ENCODE measurements at places on chromosomes 13 and 19. TPM values are rescaled to one million over a fixed set of nuclear protein-coding genes. Genes with fewer than 3 reads are reported as not detected.

- H3K36me3 ChIP-seq, result peaks cover 24% of the 10 kb centered on the region
- H3K4me3 ChIP-seq, result peak overlapping the region; percentile 94
- H3K4me1 ChIP-seq, result peaks cover 37% of the 10 kb centered on the region
- H3K27ac ChIP-seq, result peak overlapping the region; percentile 99
Measured at GRCh38 chr19:12611361-12611699, 610 bp downstream of the ZNF791 start.

DNA sequence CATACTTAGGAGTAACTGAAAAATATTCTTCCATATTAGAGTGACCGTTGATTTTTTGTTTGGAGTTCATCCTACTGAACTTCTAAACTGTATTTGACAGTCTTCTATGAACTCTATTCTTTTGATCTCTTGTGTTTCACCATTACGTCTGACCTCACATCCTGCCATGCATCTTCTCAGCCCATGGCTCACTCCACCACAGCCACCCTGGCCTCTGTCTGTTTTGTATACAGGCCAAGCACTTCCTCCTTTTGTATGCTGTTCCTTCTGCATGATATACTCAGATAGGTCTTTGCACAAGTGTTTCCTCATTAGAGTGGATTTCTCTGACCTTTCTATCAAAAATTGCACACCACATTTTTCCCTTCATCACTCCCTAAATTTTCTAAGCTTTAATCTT, 119.9 kb downstream of the MAB21L1 start:
- no peak overlapping the region for H3K27ac ChIP-seq
- no peak for DNase-seq
- no peak overlapping the region for H3K4me3 ChIP-seq
- peaks cover 2% of the 10 kb centered on the region for H3K36me3 ChIP-seq
- no peaks in the 10 kb centered on the region for H3K4me1 ChIP-seq

GRCh38 chr19:51158474-51159129, 16.5 kb downstream of the SIGLEC7 start:
- H3K27me3 ChIP-seq, result no peaks in the 10 kb centered on the region
- H3K36me3 ChIP-seq, result no peaks in the 10 kb centered on the region
- peaks cover 5% of the 10 kb centered on the region for H3K4me1 ChIP-seq
- no peak overlapping the region for H3K27ac ChIP-seq

DNA sequence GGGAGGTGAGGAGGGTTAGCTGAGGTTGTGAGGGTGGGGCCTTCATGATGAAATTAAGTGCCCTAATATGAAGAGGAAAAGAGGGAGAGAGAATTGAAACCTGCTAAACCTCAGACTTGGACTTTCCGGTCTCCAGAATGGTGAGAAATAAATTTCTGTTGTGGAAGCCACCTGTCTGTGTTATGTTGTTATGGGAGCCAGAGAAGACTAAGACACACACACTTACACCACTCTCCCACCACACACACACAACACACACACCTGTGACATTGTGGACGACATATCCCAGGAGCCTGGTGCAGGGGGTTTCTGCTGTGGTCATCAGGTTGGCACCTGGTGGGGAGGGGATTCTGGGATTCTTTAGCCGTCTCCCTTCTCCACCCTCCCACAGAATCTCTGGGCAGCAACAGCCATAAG, 14.0 kb downstream of the KLK4 start:
- H3K36me3 ChIP-seq, result no peaks in the 10 kb centered on the region
- H3K27me3 ChIP-seq, result peaks cover 23% of the 10 kb centered on the region
- no peak overlapping the region for H3K4me3 ChIP-seq
- H3K4me1 ChIP-seq, result peaks cover 3% of the 10 kb centered on the region

GRCh38 chr13:78598966-78599644, 4.2 kb downstream of the POU4F1 start:
- H3K4me3 ChIP-seq, result no peak overlapping the region
- DNase-seq, result no peak
- peaks cover 23% of the 10 kb centered on the region for H3K4me1 ChIP-seq
- no peaks in the 10 kb centered on the region for H3K36me3 ChIP-seq
- H3K27ac ChIP-seq, result no peak overlapping the region
- H3K27me3 ChIP-seq, result peaks cover 74% of the 10 kb centered on the region

GRCh38 chr13:31361673-31362072, 161.9 kb downstream of the B3GLCT start:
- no peaks in the 10 kb centered on the region for H3K36me3 ChIP-seq
- H3K4me1 ChIP-seq, result no peaks in the 10 kb centered on the region
- H3K27ac ChIP-seq, result no peak overlapping the region
- H3K4me3 ChIP-seq, result no peak overlapping the region
- no peaks in the 10 kb centered on the region for H3K27me3 ChIP-seq

GRCh38 chr19:5839065-5840017, at the start of gene FUT6:
TSS of gene FUT6 (minus strand) at chr19:5839702. CDS start at chr19:5832567, 7,135 bp downstream.
- H3K36me3 ChIP-seq, result no peaks in the 10 kb centered on the region
- H3K4me1 ChIP-seq, result no peaks in the 10 kb centered on the region
- no peak for DNase-seq
- H3K4me3 ChIP-seq, result no peak within 1 kb of the TSS

- DNase-seq, result no peak
- no peak overlapping the region for H3K27ac ChIP-seq
- no peak overlapping the region for H3K4me3 ChIP-seq
- H3K36me3 ChIP-seq, result no peaks in the 10 kb centered on the region
- no peaks in the 10 kb centered on the region for H3K4me1 ChIP-seq
- peaks cover 17% of the 10 kb centered on the region for H3K27me3 ChIP-seq
Measured at GRCh38 chr13:98328511-98328910, 151.4 kb upstream of the RNF113B start.

Gene IGFL1
- total RNA-seq, result not detected

Gene RFX2
- total RNA-seq, result 8.6 TPM

Measured in activated CD4-positive, alpha-beta T cell treated with anti-CD3 and anti-CD28 coated beads for 36 hours (primary cell).